Chondrocyte (in vitro differentiated cells): ENCODE measurements at places on chromosomes 11 and 22. TPM values are rescaled to one million over a fixed set of nuclear protein-coding genes. Genes with fewer than 3 reads are reported as not detected.
A peak's percentile ranks its signal among the peaks of the same experiment; 100 is the strongest.

YIF1A gene
- 180 to 193 TPM (median 187 TPM) in 3 replicates for total RNA-seq

DNA sequence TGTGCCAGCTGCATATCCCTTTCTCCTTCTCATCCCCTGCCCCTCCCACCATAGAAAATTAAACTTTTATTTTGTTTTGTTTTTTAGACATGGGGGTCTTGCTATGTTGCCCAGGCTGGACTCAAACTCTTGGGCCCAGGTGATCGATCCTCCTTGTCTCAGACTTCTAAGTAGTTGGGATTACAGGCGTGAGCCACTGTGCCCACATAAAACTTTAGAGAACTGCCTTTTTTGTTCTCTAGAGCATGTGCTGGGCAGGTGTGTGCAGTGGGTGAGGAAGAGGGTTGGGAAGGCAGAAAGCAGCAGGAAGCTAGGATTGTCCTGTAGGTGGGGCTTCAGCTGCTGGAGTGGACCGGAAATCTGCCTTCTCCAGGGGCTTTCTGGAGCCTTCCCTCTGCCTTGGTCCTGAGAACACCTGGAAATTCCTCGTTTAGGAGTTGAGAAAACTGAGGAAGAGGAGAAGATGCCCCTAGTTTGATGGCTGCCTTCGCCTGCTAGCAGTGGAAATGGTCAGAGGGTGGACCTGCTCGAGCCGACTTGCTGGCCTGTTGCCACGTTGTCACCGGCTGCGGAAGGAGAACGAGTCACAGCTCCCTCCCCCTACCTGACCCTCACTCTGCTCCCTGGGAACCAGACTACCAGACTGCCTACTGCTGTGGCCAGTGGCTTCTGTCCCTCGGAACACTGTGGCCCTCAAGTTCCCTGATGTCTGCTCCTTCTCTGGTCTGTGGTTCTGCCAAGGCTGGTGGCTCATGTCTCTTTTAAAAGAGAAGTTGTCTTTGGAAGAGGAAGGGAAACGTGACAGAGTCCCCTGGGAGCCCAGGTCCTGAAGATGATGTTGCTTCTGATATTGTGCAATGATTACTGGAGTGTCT is 4.0 kb downstream of the ST14 start:
- DNase-seq: no peak
- H3K27me3 ChIP-seq: peaks cover 27% of the 10 kb centered on the region
- no peak overlapping the region for H3K27ac ChIP-seq

GRCh38 chr11:120917559-120918239 is 106.2 kb upstream of the TBCEL start:
- H3K4me1 ChIP-seq: no peaks in the 10 kb centered on the region
- H3K27me3 ChIP-seq: peaks cover 44% of the 10 kb centered on the region
- H3K27ac ChIP-seq: no peak overlapping the region
- H3K4me3 ChIP-seq: no peak overlapping the region

KDM4D gene
- 0.44 to 0.65 TPM (median 0.53 TPM) in 3 replicates for total RNA-seq

DNA sequence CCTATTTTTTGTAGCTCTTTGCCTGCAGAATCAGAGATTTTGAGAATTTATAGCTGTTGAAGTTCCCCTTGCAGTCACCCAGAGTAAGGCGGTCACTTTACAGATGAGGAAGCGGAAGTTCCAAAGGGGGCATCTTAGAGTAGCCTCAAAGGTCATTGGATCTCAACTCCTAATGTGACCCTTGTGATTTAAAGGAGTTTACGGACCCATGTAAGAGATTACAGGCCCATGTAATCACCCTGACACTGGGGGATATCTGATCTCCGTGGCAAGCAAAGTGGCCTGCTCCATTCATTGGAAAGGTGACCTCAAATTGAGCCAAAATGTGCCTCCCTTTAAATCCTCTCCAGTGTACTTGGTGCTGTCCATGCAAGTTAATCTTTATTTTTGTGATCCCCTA is 15.7 kb downstream of the P2RX3 start:
- peaks cover 5% of the 10 kb centered on the region for H3K4me1 ChIP-seq
- H3K36me3 ChIP-seq: peaks cover 2% of the 10 kb centered on the region
- no peak for DNase-seq

- H3K4me3 ChIP-seq: peak overlapping the region; percentile 41
- peaks cover under 1% of the 10 kb centered on the region for H3K36me3 ChIP-seq
- peaks cover 62% of the 10 kb centered on the region for H3K4me1 ChIP-seq
- DNase-seq: no peak
- peak overlapping the region; percentile 95 for H3K27ac ChIP-seq
- H3K27me3 ChIP-seq: no peaks in the 10 kb centered on the region
Observed at GRCh38 chr11:132072044-132072857, 701.8 kb downstream of the NTM start.

CLMP gene
- total RNA-seq: 4.8 to 21.4 TPM (median 6.6 TPM) in 3 replicates

ANO9 gene
- not detected in 3 replicates for total RNA-seq
